Pancreas (tissue), 10 donors: ENCODE measurements at places on chromosomes 4 and X. TPM values are rescaled to one million over a fixed set of nuclear protein-coding genes. Genes with fewer than 3 reads are reported as not detected.
A peak's percentile ranks its signal among the peaks of the same experiment; 100 is the strongest.

DNA sequence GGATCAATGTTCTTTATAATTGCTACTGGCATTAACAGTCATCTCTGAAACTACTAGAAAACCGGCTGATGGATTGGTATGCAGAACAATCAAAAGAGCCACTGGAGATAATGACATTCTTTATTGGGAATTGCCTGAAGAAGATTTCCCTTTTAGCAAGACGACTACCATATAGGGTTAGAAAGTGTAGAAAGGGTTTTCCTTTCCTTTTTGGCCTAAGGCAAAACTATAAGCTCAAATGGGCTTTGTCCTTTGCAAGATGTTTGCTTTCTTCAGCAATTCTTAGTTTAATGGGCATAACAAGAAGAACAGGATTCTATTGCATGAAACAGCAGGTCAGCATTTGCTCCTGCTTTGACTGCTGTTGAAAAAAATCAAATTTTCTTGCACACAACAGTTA lies 214.2 kb upstream of the PCDH10 start:
- no peak for DNase-seq

- no peak for DNase-seq
Measured at GRCh38 chrX:47467106-47467505, 15.9 kb downstream of the ZNF41 start.

SHROOM2 gene
- 3.7 TPM for total RNA-seq

- no peak for DNase-seq
Measured at GRCh38 chrX:132407691-132408090, 81.1 kb downstream of the MBNL3 start.

MAPK10 gene
- total RNA-seq = 11.6 TPM

SOWAHD gene
- total RNA-seq = not detected

DNA sequence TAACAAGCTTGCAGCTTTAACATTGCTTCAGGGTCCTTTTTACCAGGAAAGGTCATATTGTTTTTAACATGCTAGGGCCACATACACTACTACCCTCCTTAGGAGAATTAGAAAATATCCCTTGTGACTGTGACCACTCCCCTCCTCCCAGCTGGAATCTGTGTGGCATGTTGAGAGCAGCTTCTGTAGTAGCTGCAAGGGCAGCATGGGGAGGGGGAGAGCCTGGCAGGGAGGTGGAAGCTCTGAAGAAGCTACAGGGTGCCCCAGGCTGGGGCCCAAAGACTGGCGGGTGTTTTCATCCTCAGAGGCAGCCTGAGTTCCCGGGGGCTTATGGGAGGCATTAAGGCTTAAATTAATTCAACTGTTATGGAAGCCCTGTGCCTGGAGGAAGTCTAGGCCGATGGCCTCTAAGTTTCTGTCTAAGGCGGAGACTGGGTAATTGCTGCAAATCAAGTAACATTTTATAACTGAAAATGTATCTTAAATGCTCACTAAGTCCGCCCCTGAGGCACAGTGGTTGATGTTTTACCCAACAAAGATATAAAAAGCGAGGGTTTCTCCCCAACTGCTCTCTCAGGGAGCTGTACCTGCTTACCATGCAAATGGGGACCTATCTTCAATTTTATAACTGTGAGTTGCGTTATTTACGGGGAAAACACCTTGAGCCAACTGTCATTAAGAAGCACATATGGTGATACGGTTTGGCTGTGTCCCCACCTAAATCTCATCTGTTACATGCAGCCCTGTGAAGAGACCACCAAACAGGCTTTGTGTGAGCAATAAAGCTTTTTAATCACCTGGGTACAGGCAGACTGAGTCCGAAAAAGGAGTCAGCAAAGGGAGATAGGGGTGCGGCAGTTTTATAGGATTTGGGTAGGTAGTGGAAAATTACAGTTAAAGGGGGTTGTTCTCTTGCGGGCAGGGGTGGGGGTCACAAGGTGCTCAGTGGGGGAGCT lies 37.4 kb upstream of the STS start:
- no peak for DNase-seq

DNA sequence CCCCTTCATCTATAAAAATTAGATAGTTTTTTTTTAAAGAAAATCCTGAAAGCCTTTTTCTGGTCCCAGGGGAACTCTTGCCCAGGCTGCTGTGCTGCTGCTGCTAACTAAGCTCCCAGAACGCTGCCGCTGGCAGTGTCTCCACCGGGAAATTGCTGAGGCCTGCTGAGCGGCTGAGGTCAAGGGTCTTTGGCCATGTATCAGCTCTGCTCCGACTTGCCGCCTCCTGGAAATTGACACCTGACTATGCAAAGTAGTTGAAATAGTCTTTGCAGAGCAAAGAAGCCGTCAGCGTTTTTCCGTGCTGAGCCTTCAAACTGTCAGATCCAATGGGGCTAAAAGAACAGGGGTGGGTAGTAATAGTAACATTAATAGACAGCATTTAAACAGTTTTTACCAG lies 839 bp downstream of the QDPR start:
- peak; percentile 34 for DNase-seq

- no peak for DNase-seq
Measured at GRCh38 chr4:144732584-144733428, 86.8 kb downstream of the HHIP start.

VCX gene
- not detected for total RNA-seq

GRCh38 chrX:65528705-65529340 lies 5.8 kb downstream of the LAS1L start:
- DNase-seq = peak; percentile 68

DNA sequence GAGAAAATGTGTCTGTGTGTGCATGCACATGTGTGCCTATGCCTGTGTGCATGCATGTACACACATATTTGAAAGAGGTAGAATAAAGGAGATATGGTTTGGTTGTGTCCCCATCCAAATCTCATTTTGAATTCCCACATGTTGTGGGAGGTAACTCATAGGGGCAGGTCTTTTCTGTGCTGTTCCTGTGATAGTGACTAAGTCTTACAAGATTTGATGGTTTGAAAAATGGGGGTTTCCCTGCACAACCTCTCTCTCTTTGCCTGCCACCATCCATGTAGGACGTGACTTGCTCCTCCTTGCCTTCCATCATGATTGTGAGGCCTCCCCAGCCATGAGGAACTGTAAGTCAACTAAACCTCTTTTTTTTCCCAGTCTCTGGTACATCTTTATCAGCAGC lies 87.2 kb downstream of the PRDM5 start:
- no peak for DNase-seq

GRCh38 chrX:137565921-137566745 lies at the start of gene ZIC3:
TSS of gene ZIC3 (plus strand) at chrX:137566127. CDS start at chrX:137566692, 565 bp downstream.
- DNase-seq = peak; percentile 61

- no peak for DNase-seq
Measured at GRCh38 chrX:120549483-120550452, 11.0 kb downstream of the CUL4B start.

ZBTB49 gene
- 3.6 TPM for total RNA-seq
